ENCODE measurements at places on chromosomes 5 and 9.

GRCh38 chr5:86964889-86965288, 302.8 kb upstream of the RASA1 start:
- no peak for DNase-seq

DNA sequence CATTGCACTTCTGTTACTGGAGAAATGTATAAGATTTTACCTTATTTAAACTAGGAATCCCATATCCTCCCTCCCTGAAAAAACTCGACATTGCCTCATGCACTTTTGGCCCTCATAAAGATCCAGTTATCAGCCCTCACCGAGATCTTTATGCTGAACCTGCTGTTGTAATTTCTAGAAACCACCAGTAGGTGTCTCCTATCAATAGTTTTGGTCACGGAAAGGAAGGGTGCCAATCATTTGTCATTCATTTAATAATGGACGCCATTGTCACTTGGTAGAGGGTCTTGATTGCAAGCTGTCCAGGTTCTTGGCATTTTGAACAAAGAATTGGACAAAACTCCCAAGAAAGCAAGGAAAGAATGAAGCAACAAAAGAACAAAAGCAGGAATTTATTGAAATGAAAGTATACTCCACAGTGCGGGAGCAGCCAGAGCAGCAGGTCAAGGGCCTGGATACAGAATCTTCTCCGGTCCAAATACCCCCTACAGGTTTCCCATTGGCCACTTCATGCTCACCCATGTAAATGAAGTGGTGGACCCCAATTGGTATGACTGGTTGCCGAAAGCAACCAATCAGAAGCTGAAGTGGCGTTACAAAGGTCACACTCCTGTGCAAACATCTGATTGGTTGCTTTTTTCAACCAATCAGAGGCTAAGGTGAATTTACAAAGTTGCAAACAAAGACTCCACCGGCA, 524.3 kb downstream of the PSAT1 start:
- DNase-seq = peak; percentile 44

GRCh38 chr5:167107684-167108083, 1183.8 kb upstream of the WWC1 start:
- no peak for DNase-seq

GRCh38 chr9:99822806-99823591, 1.3 kb downstream of the NR4A3 start:
- DNase-seq = peak; percentile 40

GRCh38 chr5:154516475-154516874, 38.4 kb upstream of the HAND1 start:
- no peak for DNase-seq

DNA sequence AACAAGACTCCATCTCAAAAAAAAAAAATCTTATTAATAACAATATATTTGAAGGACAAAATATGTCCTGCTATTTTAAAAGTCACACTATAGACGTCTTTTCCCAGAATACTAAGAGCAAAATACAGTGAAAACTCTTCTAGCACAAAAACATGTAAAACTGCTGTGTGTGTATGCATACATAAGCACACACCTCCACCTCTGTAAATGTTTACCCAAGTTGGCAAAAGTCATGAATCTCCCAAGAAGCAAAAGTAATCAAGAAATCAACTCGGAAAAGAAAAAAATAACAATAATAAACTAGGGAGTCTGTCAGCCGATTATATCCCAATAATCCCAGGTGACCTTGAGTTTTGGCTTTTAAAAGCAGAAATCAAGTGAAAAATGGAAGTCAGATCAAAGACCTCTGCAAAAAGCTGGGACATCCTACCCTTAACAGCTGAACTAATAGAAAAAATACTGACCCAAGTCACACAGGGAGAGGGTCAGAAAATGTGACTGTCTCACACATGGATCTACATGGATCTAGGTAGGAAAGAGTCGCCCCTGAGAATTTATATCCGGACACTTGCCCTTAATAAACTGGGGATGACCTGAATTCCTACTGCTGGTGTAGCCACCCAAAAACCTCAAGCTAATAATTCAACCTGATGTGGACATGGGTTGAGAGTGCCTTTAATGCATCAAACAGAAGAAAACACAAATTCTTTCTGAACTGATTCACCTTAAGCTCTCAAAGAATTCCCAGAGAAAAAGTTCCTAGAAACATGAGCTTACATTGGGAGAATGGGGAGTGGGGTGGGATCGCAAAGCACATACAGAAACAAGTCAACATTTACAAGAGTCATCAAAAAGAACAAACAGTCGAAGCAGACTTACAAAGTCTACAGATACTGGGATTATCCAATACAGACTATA, 29.9 kb downstream of the LPAR1 start:
- DNase-seq = no peak

DNA sequence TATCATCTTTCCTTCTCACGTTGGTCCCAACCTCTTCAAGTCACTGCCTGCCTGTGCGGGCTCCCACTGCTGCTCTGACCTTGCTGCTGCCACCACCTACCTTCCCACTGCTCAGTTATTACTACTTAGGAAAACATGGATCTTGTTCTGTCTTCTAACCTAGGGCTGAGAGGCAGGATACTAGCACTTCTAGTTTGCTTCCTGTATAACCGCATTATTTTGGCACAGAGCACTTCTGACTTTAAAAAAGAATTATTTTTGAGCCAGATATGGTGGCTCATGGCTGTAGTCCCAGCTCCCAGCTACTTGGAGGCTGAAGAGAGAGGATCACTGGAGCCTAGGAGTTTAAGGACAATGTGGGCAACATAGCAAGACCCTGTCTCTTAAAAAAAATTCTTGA, 135.4 kb upstream of the GNA14 start:
- DNase-seq = no peak

- no peak for DNase-seq
Observed at GRCh38 chr5:158164296-158165047, 305.5 kb upstream of the CLINT1 start.

- no peak for DNase-seq
Observed at GRCh38 chr9:135512904-135513303, 8.3 kb upstream of the LCN1 start.

DNA sequence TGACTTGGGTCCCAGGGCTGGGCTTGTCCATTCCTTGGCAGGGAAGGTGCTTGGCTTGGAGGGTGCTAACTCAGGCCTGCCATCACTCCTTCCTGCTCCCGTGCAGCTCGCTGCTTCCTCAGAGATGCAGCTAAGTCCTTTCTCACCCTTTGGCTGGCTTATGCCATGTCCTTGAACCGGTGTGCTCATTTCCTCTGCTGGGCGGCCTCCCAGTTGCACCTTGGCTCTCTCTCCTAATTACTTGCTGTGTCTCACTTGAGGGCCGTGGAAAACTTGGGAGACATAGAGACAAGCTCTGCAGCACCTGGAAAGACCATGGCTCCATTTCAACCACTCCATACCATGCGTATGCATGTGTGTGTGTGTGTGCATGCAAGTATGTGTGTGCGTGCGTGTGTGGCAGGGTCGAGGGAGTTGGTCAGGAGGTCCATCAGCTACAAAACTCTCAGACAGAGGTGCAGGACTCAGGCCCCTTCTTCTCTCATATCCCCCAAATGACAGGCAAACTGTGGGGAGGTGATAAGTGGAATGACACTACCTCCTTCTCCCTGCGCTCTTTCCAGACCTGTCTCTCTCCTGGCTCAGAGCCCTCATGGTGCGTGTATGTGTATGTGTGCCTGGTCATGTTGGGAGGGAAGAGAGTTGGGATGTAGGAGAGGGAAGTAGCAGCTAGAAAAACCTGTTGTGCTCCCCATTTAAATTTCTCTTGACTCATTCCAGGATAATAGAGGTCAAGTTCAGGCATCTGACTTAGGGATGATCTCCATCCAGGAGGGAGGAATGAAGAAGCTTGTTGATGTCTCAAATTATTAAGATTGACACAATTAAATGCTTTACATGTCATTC, 17.6 kb upstream of the MTMR12 start:
- DNase-seq = no peak

- no peak for DNase-seq
Observed at GRCh38 chr5:30605693-30606268, 587.7 kb upstream of the CDH6 start.

DNA sequence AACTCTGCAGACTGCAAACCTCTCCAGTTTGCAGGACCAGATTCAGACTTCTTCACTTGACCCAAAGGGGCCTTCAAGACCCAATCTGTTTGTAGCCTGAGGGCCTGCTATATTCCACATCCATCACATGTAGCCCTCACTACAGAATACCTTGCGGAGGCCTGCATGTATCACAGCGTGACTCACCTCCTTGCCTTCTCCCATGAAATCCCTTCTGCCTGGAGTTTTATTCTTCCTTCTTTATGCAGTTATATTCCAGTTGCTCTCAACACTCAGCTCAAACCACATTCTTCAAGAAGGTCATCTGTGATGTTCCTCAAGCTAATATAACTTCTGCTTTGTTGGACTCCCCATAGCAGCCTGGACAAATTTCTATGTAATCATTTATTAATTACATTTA, 198.5 kb upstream of the PTGER4 start:
- no peak for DNase-seq

- no peak for DNase-seq
Observed at GRCh38 chr9:114425126-114425525, 37.3 kb upstream of the AKNA start.

GRCh38 chr9:3331801-3332200, 194.0 kb downstream of the RFX3 start:
- no peak for DNase-seq

GRCh38 chr9:125475385-125475784, 213.8 kb downstream of the GAPVD1 start:
- no peak for DNase-seq

- no peak for DNase-seq
Observed at GRCh38 chr5:89064736-89065135, 181.8 kb upstream of the MEF2C start.

- DNase-seq = peak; percentile 86
Observed at GRCh38 chr5:167759057-167759821, 532.2 kb upstream of the WWC1 start.

- no peak for DNase-seq
Observed at GRCh38 chr9:91697201-91697600, 252.8 kb downstream of the ROR2 start.

- no peak for DNase-seq
Observed at GRCh38 chr9:10614196-10614800, 1.5 kb upstream of the PTPRD start.

- DNase-seq = no peak
Observed at GRCh38 chr9:125589287-125589686, 117.7 kb downstream of the MAPKAP1 start.

GRCh38 chr9:136829981-136830885, 12.0 kb upstream of the AJM1 start:
- no peak for DNase-seq

DNA sequence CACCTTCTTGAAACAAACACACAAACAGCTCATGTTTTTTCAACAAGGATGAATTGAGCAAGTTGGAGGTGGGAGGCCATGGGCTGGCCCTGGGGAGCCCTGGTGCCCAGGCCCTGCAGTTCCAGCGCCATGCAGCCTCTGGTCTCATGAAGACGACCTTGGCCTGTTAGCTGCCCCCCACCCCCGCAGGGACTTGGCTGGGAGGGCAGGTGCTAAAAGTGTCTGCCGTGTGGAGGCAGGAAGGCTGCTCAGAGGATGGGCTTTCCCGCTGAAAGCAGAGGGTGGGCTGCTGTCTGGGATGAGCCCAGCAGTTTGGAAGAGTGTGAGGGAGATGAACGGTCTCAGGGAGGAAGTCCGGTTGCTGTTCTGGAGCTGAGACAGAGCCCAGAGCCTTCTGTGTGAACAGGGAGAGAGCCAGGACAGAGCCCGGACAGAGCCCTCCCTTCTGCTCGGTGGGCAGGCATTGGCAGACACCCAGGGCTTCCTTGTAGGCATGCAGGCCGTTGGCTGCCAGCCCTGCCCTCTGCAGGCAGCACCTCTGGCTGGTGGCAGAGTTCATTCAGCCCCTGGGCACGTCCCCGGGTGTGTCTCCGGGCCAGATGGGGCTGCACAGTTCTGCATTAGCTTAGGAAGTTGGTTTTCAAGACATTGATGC, 18.7 kb downstream of the ROPN1L start:
- no peak for DNase-seq

- DNase-seq = peak; percentile 67
Observed at GRCh38 chr5:172795318-172795977, 24.5 kb upstream of the DUSP1 start.

DNA sequence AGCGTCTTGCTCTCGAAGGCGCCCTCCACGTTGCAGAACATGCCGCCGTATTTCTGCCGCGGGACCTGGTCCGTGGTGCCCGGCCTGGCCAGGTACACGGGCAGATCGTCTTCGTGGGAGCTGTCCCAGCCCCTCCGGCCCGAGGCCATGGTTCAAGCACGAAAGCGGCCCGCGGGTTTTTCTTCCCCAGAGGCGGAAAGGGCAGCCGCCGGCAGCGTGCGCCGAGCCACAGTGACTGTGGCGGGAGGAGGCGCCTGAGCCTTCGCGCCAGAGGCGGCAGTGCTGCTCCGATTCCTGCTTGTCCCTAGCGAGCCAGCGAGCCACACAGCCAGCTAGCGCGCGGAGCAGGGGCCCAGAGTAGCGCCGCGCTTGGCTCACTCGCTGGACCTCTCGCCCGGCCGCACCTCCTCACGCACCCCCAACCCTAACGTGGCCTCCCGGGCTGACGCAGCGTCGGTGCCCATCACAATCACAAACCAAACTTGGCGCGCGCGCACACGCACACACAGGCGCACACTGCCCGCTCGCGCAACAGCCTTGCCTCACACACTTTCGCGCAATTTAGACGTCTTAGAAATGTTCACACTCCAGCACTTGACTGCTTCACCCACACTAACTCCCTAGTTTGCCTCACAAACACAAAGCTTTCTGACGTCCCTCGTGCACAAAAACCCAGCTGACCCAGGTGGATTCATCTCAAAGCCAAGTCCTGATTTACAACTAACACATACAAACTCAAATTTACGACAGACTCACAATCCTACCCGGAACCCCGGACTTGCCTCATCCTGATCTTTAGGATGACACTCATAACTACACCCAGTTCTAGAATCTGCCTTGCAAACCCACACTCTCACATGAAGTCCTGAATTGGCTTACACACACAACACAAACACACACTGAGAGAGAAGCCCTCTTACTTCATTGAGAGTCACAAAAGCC, at the start of gene DPYSL3:
DPYSL3 (minus strand) TSS at position 359 of the 942 bp plus-strand sequence; CDS start at position 149, 210 bp downstream.
- DNase-seq = peak; percentile 83

GRCh38 chr5:118015511-118015910, 972.8 kb downstream of the DTWD2 start:
- no peak for DNase-seq

DNA sequence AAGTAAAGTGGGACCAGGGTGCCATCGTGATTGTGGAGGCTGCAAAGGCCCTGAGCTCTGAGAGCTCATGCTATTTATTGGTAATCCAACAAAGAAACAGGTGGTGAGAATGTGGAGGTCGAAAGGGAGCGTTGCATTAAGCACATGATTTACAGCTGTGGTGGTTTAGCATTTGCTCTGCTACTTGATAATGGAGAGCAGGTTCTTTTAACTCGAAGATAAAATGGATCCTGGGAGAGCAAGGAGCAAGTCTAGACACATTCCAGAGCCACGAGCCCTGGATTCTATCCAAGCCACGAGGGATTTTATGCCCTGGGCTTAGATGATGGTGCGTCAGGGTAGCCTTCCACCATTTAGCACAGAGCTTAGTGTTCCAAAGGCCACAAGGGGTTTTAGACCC, 1710.1 kb upstream of the CDH9 start:
- DNase-seq = no peak

DNA sequence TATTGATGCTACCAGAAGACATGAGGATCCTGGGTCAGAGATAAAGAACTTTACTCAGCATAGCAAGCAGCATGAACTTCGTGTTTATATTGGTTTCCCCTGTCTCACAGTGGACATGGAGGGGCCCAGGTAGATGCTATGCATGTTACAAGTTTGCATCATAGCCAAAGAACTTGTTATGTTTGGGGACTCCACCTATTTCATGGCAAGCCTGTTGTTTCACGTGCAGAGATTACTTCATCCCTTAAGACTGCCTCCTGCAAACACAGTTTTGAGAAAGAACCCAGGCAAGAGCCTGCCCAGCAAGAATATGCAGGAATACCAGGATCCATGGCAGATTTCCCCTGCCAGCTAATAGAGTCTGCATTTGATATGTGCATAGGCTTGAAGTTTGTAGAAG, 68.4 kb downstream of the RCL1 start:
- DNase-seq = no peak
